ENCODE measurements at places on chromosomes 5 and 9.

- DNase-seq = no peak
Observed at GRCh38 chr5:16935231-16936149, 598 bp downstream of the MYO10 start.

- DNase-seq = no peak
Observed at GRCh38 chr9:107175041-107175440, 108.0 kb upstream of the RAD23B start.

GRCh38 chr5:152824316-152824715 is 419.2 kb upstream of the NMUR2 start:
- no peak for DNase-seq

DNA sequence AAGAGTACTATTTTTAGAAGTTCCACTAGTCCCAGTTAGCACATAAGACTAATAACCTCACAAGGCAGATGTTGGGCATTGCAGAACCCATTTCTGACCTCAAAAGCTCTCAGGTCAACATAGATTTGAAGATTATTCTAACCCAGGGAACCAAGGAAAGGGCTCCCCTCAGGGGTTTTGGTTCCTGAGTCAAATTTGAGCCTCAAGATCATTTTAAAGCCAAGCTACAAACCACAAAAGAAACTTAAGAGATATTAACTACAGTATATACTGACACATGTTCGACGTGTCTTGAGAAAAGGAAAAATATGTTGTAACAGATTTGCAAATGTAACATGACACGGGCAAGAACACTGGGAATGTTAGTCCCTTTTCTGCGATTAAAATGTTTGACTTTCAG is 88.6 kb downstream of the GNAQ start:
- no peak for DNase-seq

DNA sequence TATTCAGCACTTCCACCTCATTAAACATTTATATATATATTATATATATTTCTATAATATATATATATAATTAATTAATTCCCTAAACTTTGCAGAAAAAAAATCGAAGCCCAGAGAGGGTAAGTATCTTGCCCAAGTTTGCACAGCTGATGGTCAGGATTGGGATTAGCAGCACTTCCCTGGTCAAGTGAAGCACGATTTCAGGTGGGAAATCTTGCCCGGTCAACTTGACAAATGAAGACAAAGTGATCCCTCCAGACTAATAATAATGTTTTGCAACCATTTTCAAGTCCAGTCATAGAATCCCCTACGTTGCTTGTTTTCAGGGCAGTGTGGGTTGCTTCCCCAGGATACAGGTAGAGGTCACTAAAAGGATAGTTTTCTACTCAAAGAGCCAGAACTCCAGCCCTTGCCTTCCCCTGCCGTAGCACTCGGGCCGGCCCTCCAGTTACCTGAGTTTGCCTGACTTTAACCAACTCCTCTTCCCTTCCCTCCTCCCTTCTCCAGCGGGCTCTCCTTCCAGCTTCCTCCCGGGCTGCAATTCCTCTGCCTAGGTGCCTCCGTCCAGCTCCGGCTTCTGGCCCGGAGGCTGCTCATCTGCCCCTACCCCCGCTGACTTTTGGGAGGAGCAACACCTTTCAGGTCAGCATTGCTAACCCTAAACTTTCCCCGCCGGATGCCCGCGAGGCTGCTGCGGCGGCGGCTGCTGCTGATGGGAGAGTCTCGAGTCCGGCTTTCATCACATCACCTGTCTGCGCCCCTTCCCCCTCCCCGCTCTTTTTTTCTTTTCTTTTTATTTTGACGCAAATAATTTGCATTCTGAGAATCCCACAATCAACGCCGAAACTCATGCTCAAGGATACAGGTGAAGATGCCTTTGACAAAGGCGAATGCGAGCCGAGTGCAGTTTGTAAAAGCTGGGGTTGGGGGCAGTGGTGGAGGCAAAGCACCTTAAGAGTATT is 930 bp downstream of the PRLR start:
- DNase-seq = no peak

GRCh38 chr5:169148138-169148740 is 152.7 kb downstream of the SLIT3 start:
- DNase-seq = no peak

Data from activated gamma-delta T cell treated with Interleukin-2 at 50 U/mL for 16 hours (primary cell).